Uterine smooth muscle cell (primary cell): ENCODE measurements at places on chromosomes 5 and 9. TPM values are rescaled to one million over a fixed set of nuclear protein-coding genes. Genes with fewer than 3 reads are reported as not detected.

Gene EQTN
- total RNA-seq, result not detected in 2 replicates

Gene CCDC183
- total RNA-seq, result 0.37 TPM in 1 of 2 replicates, not detected in the other

Gene IL13
- total RNA-seq, result not detected in 2 replicates

Gene C7
- total RNA-seq, result 0.12 TPM in 1 of 2 replicates, not detected in the other

Gene ADAMTS6
- 155 and 181 TPM in 2 replicates for total RNA-seq

Gene ERCC8
- 21.4 and 25.8 TPM in 2 replicates for total RNA-seq

Gene LCN9
- not detected in 2 replicates for total RNA-seq

Gene SPATA31C2
- not detected in 2 replicates for total RNA-seq

Gene GNA14
- total RNA-seq, result under 0.01 and 0.12 TPM in 2 replicates
